ENCODE measurements at places on chromosomes 13 and 19.

GRCh38 chr13:98851276-98851675 lies 98.8 kb upstream of the SLC15A1 start:
- DNase-seq: no peak

- no peak for DNase-seq
These were observed 227.5 kb downstream of the DCT start for GRCh38 chr13:94251831-94252608.

DNA sequence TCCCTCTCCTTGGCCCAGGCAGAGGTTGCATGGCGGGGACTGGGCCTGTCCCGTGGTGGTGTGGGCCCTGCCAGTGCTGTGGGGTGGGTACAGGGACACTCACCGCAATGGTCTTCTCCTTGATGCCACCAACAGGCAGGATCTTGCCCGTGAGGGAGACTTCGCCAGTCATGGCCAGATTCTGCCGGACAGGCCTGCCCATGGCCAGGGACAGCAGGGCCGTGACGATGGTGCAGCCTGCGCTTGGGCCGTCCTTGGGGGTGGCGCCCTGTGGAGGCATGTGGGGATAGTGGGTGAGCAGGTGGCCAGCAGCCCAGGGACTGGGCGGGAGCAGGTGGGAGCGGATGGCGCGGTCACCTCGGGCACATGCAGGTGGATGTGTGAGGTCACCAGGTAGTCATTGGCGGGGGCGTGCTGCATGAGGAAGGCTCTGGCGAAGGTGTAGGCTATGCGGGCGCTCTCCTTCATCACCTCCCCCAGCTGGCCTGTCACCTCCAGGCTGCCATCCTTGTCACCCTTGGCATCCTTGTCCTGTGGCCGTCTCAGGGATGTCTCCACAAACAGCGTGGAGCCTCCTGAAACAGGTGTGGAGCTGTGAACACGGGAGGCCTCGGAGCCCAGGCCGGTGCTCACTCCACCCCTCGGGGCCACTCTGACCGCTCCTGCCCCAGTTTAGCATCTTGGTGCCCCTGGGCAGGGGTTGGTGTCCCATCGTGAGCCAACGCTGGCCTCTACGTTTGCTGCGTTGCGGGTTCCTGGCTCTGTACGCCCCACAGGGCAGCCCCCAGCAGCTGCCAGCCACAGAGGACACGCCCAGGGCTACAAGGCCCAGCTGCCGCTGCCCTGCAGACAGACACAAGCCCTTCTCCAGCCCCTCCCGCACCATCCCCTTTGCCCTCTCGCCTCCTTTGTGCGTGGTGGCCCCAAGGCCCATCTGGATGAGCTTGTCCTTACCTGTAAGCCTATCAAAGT lies 3.4 kb downstream of the RPL36 start:
- no peak for DNase-seq

GRCh38 chr19:43433689-43434088 lies 19.0 kb downstream of the TEX101 start:
- DNase-seq: no peak

DNA sequence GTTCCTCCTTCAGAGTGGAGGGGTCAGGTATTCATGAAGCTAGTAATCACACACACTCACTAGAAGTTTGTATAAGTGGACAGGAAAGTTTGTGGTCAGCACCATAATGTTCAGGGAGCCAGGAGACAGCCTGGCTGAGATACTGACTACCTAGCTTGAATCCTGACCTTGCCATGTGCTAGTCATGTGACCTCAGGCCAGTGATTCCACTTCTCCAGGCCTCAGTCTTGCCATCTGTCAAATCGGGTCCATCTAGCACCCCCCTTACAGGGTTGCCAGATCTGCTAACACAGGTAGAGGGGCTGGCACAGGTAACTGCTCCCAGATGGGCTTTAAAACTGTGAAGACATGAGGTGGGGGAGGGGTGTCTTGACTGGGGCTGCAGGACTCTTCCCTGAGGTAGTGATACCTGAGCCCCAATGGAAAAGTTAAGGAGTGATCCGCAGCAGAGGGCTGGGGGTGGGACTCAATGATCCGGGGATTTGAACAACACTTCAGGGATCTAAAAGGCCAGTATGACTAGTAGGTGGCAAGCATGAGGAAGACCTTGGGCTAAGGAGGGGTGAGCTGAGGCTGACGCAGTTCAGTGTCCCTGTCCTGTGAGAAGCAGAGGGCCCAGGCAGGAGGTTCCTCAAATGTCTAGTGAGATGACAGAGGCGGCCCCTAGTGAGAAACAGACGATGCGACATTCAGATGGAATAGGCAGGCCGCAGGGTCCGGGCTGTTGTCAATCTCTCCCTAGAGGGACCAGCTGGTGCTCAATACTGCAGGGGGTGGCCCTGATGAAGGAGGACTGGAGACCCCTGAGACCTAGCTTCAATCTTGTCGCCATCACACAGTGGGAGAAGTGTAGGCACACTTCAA lies 8.5 kb downstream of the ACTMAP start:
- DNase-seq: no peak

All from BE2C (cell line).